Astrocyte of the cerebellum (primary cell): ENCODE measurements at places on chromosomes 2 and 18.

- no peak for DNase-seq
Observed at GRCh38 chr2:26609205-26609631, 31.9 kb downstream of the CIB4 start.

DNA sequence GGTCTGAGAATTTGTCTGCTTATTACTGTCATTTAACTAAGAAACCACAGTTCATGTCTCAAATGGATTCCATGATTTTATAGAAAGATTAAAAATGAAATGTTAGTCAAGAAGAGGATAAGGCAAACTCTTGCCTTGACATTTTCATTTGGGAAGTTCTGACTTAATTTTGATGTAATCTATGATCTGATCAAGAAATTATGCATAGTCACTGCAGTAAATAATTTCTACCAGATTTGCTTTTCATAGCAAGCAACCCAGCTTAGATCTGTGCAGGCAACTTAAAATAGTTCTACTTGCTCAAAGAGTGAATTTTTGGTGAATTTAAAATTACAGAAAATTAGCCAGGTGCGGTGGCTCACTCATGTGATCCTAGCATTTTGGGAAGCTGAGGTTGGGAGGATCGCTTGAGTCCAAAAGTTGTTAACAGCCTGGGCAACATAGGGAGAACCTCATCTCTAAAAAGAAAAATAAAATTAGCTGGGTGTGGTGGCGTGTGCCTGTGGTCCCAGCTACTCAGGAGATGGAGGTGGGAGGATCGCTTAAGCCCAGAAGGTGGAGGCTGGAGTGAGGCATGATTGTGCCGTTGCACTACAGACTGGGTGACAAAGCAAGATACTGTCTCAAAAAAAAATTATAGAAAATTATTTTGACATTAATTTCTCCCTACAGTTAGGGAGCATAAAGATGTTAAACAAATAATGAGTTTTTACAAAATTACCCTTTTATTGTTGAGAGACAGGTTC is 158.7 kb upstream of the MYO3B start:
- DNase-seq: no peak

GRCh38 chr2:21657445-21657844 is 533.7 kb downstream of the TDRD15 start:
- no peak for DNase-seq

DNA sequence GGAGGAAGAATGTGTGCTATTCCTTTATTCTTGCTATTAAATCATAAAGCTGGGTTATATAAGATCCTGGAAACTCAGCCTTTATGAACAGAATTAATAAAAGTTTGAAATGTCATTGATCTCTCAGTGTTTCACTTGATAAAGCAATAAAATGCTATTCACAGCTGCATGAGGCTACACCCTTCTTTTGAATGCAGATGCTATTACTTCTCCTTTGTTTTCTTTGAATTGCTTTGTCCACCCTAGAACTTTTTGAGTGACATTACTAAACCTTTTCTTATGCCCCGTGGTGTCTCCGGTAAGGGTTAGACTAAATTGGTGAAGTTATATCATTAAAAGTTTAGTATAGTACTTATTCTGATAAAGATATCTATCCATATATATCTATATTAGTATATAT is 18.9 kb downstream of the SERPINB5 start:
- no peak for DNase-seq

- peak; percentile 68 for DNase-seq
Observed at GRCh38 chr2:33242845-33243244, 233.6 kb upstream of the RASGRP3 start.

- DNase-seq: no peak
Observed at GRCh38 chr2:200810252-200810997, 1.3 kb upstream of the BZW1 start.

- no peak for DNase-seq
Observed at GRCh38 chr2:219551441-219552381, 7.9 kb downstream of the TMEM198 start.
